ENCODE measurements at places on chromosomes 13 and 19. TPM values are rescaled to one million over a fixed set of nuclear protein-coding genes. Genes with fewer than 3 reads are reported as not detected.

GRCh38 chr19:18919900-18920214 lies 342 bp downstream of the DDX49 start:
- DNase-seq: no peak

GRCh38 chr19:11123114-11123513 lies 32.5 kb downstream of the SPC24 start:
- no peak for DNase-seq

- no peak for DNase-seq
Observed at GRCh38 chr19:34229721-34230120, 24.6 kb upstream of the GARRE1 start.

- DNase-seq: no peak
Observed at GRCh38 chr13:100608906-100609305, 20.3 kb upstream of the GGACT start.

Gene YJEFN3
- 25.3 TPM for total RNA-seq

- no peak for DNase-seq
Observed at GRCh38 chr19:6239871-6240676, 39.7 kb downstream of the MLLT1 start.

Gene ADPRHL1
- total RNA-seq: 12.6 TPM

GRCh38 chr19:4534836-4535658 lies at the start of gene PLIN5:
TSS of gene PLIN5 (minus strand) at chr19:4535224. CDS start at chr19:4534074, 1,150 bp downstream.
- DNase-seq: peak; percentile 65

- no peak for DNase-seq
Observed at GRCh38 chr13:113585896-113586295, 1.3 kb downstream of the TFDP1 start.

DNA sequence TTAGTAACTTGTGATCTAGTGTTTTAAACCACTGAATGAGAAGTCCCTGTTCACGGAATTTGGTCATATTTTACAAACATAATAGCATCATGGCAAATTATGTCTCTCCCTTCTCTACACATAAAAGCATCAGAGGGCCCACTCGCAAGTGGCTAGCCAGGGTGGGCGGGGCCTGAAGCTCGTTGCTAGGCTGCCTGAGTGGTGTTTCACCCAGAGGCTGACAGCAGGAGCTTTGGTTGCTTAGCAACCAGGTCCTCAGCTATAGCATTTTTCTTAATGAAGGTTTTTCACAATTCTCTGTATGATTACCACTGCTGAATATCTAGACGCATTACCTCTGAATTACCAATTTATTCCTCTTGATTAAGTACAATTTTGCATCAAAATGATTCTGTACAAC lies 126.5 kb downstream of the NALCN start:
- no peak for DNase-seq

DNA sequence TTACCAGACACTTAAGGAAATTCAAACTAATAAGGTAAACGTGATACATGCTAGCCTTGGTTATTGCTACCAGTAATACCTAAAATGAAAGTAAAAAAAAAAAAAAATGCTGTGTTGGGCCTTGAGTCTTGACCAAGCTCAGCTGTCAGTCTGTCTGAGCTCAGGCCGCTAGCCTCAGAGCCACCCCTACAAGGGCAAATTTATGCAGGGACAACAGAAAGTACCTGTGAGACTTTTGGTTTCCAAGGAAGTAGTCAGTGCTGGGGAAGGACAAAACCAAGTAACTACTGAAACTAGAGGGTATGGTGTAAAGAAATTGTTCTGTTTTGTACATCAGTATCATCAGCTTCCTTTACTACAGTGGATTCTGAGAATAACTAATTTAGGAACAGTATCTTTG lies 134.3 kb upstream of the SLITRK5 start:
- DNase-seq: no peak

Gene P2RY11
- total RNA-seq: 43.8 TPM

DNA sequence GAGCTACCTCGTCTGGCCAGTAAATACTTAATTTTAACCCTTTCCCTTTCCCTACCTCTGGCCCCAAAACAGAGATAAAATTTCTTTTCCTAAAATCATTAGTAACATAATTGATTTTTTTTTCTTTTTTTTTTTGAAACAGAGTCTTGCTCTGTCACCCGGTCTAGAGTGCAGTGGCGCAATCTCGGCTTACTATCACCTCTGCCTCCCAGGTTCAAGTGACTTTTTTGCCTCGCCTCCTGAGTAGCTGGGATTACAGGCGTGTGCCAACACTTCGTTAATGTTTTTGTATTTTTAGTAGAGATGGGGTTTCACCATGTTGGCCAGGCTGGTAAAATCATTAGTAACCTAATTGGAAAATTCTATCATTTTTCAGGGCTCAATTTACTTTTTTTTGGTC lies 10.4 kb upstream of the TRIM13 start:
- no peak for DNase-seq

Gene MYO16
- total RNA-seq: 0.07 TPM

GRCh38 chr13:71877256-71877653 lies 10.3 kb upstream of the DACH1 start:
- DNase-seq: no peak

DNA sequence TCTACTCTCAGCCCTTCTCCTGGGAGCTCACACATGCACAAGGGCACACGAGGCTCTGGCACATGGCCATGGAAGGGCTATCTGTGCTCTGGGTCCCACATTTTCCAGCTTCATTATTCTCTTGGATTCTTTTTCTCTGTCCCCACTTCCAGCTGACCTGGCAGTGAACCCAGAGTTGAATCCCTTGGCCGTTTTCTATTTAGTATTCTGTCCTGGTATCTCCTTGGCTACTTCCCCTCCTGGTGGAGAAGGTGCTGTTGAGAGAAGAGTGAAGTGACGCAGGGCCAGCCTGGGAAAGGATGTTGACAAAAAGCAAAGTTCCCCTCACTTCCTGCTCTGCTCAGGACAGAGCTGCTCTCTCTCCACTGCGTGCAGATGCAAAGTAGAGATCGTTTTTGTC lies 303.1 kb downstream of the IRS2 start:
- DNase-seq: no peak

Gene GJB6
- not detected for total RNA-seq

DNA sequence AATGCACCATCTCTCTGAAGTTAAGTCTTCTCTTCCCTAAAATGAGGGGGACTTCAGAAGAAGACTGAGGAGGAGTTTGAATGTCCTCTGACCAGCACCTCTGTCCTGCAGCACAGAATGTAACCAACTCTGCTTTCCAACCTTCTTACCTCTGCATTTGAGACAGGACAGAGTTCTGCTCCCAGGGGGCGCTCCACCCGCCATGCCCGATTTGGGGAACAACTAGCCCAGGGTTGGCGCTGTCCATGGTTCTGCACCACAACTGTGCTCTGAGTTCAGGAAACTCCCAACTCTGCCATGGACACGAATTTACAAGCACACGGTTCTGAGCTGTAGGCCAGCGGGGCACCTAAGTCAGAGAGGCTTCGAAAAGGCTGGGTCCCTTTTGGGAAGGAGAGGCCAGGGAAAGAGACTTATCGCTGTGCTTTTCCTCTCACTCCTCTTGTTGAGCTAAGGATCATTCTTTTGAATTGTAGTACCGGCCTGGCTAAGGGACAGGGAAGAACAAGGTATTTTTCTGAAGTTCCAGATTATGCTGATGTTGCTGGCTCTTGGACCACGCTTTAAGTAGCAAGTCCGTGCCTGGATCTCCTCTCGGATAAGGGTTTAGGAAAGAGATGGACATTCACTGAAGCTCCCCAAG lies 22.2 kb downstream of the SIGLEC5 start:
- peak; percentile 64 for DNase-seq

GRCh38 chr13:49749848-49750247 lies 42.6 kb downstream of the KPNA3 start:
- DNase-seq: no peak

DNA sequence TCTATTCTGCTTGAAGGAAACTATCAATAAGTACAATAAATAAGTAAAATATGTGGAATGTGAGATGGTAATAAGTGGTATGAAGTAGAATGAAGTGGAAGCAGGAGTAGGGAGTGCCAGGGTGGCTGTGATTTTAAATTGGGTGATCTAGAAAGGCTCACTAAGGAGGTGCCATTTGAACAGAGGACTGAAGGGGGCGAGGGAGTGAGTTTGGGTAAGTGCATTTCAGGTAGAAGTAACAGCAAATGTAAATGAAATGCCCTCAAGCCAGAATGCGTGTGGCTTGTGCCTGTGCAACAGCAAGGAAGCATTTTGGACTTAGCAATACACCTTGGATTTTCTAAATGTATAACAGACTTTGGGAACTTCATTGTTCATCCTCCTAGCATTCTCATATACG lies 77.1 kb downstream of the CCNA1 start:
- DNase-seq: no peak

Gene UNC13A
- total RNA-seq: 29.0 TPM

DNA sequence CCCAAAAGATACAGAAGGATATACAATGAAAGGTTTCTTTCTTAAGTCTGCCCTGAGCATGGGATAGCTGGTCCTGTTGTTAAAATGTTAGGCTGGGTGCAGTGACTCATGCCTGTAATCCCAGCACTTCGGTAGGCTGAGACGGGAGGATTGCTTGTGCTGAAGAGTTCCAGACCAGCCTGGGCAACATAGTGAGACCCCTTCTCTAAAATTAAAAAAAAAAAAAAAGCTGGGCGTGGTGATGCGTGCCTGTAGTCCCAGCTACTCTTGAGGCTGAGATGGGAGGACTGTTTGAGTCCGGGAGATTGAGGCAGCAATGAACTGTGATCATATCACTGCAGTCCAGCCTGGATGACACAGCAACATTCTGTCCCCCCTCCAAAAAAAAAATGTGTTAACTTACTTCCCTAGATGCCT lies 52.5 kb upstream of the SHKBP1 start:
- DNase-seq: no peak

Gene SCN1B
- total RNA-seq: 6.6 TPM

DNA sequence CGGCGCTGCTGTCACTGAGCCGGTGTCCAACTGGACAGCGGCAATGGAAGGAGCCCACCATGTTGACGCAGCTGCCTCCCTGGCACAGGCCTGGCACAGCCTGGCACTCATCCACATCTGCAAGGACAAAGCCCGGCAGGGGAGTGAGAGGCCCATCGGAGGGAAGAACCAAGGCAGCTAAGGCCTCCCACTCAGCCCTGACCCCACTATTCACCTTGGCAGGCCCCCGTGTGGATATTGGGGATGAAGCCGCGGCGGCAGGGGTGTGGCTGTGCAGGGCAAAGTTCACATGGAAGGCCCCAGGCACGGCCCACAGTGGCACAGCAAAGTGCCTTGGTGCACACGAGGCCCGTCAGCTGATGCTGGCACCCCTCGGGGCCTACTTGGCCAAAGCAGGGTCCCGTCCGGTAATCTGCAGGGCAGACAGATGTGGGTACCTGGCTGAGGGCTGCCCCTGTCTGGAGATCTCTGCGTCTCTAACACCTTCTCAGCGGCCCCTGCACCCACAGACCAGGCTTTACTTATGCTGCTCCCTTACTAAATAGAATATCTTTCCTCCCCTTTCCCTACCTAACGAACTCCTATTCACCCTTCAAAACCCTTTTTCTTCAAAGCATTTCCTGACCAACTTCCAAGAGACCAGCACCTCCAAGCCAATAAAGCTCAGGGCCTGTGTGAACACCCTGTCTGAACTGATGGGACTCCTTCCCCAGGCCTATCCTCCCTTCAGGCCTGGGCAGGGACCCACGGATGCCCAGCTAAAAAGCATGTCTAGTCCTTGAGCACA lies 7.5 kb downstream of the FBN3 start:
- no peak for DNase-seq

DNA sequence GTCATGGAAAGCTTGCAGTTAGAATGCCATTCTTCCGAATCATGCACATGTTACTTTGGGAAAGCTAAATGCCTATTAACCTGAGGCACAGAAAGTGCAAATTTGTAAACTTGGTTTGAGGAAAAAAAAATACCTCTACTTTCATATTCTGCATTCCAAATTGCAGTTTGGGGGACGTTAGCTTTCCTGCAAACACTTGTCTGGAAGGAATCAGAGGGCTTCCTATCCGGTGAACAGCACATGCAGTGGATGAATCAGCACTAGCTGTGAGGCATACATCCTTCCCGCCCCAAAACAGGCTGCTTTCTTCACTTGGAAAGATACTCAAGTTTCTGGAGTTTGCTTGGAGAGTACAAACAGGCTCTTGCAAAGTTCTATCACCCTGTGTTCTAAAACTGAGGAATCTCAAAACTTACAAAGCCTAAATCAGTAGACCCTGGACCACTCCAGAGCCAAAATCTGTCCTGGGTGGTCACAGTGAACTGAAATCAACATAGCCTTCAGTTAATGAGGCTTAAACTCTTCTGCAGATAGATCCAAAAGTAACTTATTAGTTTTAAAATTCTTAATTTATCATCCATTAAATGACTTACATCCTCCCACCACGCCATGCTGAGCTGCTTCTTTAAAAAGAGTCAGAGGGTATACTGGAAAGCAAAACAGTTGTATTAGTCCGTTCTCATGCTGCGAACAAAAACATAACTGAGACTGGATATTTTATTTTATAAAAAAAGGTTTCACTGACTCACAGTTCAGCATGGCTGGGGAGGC lies 802.3 kb upstream of the ARGLU1 start:
- DNase-seq: no peak

- no peak for DNase-seq
Observed at GRCh38 chr19:58474291-58474996, 1.7 kb upstream of the ZNF446 start.

DNA sequence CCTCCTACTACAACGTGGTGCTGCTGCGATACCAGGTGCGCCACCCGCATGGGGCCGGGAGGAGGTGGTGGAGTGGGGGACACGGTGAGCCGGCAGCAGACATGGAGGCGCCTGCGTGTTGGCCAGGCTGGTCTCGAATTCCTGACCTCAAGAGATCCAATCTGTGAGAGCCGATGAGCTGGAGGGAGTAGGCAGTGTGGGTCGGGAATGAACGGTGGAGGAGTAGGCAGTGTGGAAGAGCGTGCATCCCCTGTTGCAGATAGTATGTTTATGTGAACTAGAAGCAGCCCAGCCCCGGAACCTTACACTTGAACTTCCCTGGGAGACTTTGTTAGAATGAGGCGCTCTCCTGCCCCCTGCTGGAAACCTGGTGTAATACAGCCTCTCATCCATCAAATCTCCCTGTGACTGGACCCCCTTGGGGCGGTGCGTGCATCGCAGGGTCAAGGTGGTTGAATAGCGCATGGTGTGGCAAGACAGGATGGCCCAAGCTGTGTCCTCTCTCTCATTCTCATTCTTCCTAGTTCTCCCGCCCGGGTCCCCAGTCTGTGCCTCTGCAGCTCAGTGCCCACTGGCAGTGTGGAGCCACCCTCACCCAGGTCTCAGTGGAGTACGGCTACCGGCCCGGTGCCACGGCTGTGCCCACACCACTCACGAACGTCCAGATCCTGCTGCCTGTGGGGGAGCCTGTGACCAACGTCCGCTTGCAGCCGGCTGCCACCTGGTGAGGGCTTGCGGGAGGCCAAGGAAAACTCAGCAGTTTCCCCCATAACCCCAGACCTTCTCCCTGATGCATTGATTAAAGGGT lies 10.5 kb upstream of the B3GNT3 start:
- DNase-seq: no peak

Gene FFAR1
- not detected for total RNA-seq
